ENCODE measurements at places on chromosomes 1 and 21.

- no peak for DNase-seq
Observed at GRCh38 chr21:15706696-15707095, 23.1 kb upstream of the USP25 start.

GRCh38 chr1:84969489-84970250, 27.2 kb downstream of the MCOLN2 start:
- DNase-seq, result no peak

DNA sequence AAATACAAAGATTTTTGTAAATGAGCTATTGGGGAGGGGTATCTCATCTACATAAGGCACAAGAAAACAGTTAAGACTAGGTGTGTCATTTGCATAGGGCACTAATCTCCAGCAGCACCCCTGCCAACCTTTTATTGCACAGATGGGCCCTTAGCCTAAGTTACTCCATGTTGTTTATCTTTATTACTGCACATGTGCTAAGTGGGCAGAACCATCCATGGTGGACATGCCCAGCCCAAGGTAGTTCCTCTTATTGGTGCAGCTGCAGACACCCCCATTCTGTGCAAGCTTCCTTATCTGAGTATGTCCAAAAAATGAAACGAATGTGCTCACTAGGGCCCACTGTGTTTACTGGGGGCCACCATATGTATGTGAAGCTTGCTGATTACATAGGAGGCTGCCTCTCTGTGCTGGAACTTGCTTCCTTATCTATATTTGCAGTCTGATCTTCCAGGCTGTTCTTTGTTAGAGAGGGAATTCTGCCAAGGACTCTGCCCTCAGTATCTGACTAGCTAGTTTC, 77.3 kb upstream of the NEK7 start:
- DNase-seq, result no peak

GRCh38 chr21:16713331-16714117, 799.3 kb upstream of the CXADR start:
- DNase-seq, result no peak
